Mononuclear cell (primary cell): ENCODE measurements at places on chromosomes 13 and 19. TPM values are rescaled to one million over a fixed set of nuclear protein-coding genes. Genes with fewer than 3 reads are reported as not detected.

The NPAS1 gene
- total RNA-seq: 0.10 TPM

The INSL3 gene
- total RNA-seq: 0.52 TPM

The PEAK3 gene
- total RNA-seq: 0.52 TPM

The LENG9 gene
- 3.3 TPM for total RNA-seq

The LTBP4 gene
- 16.2 TPM for total RNA-seq

The LILRB3 gene
- 51.4 TPM for total RNA-seq

The COL4A1 gene
- 0.21 TPM for total RNA-seq

The PRODH2 gene
- not detected for total RNA-seq
